ENCODE measurements at places on chromosomes 5 and 9. TPM values are rescaled to one million over a fixed set of nuclear protein-coding genes. Genes with fewer than 3 reads are reported as not detected.

GRCh38 chr9:83563360-83563759, 25.2 kb upstream of the FRMD3 start:
- no peak for DNase-seq

- DNase-seq: no peak
These were observed 50.4 kb downstream of the HTR1A start for GRCh38 chr5:63911871-63912270.

AQP3 gene
- 2.9 TPM for total RNA-seq

- DNase-seq: no peak
These were observed 98.8 kb upstream of the PCA3 start for GRCh38 chr9:76665458-76665857.

DNA sequence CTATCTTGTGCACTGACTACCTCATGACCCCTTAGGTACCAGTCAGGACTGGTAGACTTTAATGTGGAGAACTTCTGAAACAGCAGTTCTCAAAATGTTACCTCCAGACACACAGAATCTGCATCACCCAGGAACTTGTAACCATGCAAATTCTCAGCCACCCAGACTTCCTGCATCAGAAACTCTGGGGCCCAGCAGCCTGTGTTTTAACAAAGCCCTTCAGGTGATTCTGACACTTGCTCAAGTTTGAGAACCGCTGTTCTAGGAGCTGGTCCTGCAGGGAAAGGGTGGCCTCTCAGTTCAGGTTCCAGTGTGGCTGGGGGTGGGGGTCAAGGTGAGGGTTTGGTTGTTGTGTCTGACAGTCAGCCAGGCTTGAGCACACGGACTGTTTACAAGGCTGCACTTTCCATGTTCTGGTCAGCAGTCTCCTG, 28.4 kb downstream of the ZFP62 start:
- no peak for DNase-seq

DNA sequence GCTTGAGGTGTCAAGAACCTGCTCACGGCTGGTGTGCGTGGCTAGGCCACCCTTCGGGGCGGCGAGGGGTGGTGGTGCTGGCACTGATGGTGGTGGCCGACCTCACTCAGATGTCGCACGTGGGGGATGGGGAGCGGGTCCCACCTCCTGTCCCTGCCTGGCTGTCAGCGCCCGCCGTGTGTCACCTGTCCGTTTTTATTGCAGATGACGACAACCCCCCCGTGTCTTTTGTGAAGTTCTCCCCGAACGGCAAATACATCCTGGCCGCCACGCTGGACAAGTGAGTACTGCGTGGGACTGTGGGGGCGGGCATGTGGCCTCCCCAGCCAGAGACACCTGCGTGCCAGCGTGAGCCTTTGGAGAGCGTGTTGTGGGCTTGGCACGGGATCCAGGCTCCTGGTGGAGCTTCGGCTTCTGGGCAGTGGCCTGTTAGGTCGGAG, 10.1 kb downstream of the RNU6ATAC start:
- DNase-seq: no peak

DNA sequence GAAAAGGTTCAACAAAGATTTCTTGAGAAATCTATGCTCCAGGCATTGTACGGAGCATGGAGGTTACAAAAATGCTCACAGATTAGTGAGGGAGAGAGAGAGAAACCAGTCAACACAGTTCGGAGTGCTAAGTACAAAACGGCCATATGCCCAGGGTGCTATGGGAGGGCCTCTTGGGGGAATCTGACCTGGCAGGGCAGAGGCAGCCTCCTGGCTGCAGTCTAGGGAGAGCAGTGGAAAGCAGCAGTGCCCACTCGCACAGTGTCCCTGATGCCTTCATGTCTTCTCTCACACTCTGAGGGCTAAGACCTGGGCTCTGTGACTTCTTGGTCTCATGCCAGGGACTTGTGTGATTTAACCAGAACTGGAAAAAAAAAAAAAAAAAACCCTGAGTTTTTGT, 29.8 kb upstream of the SMC5 start:
- no peak for DNase-seq

DNA sequence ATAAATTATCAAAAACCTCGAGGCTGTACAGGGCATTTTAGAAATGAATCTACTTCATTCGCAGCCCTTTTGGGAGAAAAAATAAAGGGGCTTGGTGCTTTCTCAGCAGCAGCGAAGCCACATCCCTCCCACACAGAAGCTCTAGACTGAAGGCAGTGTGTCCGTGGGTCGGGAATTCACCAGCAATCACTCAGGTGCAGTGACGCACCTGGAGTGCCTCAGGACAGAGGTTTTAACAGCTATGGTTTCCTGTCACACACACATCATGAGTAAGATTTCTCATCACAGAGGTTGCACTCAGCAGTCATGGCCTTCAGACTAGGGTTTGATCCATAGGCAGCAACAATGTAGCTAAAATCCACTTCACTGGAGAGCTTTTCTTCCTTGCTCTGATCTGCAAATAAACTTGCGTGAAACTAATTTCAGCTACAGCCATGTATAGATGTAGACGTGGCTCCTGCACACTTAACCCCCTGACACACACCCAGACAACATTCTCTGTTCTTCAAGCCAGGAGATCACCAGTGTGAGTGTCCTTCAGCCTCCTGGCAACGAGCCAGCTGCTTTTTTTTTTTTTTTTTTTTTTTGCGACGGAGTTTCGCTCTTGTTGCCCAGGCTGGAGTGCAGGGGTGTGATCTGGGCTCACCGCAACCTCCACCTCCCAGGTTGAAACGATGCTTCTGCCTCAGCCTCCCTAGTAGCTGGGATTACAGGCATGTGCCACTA, 34.8 kb downstream of the DYNC2I2 start:
- DNase-seq: no peak

PHF24 gene
- 3.1 TPM for total RNA-seq
